Psoas muscle (tissue), 8 donors: ENCODE measurements at places on chromosomes 13 and 19. TPM values are rescaled to one million over a fixed set of nuclear protein-coding genes. Genes with fewer than 3 reads are reported as not detected.
A peak's percentile ranks its signal among the peaks of the same experiment; 100 is the strongest.

Gene PTGER1
- polyA plus RNA-seq, result 0.10 TPM

Gene DAND5
- not detected for polyA plus RNA-seq

Gene RFXAP
- polyA plus RNA-seq, result 1.7 TPM

Gene KANK3
- polyA plus RNA-seq, result 5.1 TPM

Gene ATP1A3
- polyA plus RNA-seq, result 0.17 TPM

Gene MYO1F
- polyA plus RNA-seq, result 1.0 TPM

Gene SLC10A2
- not detected for polyA plus RNA-seq

Gene SWSAP1
- 2.3 TPM for polyA plus RNA-seq

GRCh38 chr13:21736926-21737325 is 66.1 kb downstream of the FGF9 start:
- no peaks in the 10 kb centered on the region for H3K36me3 ChIP-seq
- no peak for DNase-seq
- H3K4me1 ChIP-seq, result peaks cover 4% of the 10 kb centered on the region
- H3K4me3 ChIP-seq, result no peak overlapping the region
- no peak overlapping the region for H3K27ac ChIP-seq

DNA sequence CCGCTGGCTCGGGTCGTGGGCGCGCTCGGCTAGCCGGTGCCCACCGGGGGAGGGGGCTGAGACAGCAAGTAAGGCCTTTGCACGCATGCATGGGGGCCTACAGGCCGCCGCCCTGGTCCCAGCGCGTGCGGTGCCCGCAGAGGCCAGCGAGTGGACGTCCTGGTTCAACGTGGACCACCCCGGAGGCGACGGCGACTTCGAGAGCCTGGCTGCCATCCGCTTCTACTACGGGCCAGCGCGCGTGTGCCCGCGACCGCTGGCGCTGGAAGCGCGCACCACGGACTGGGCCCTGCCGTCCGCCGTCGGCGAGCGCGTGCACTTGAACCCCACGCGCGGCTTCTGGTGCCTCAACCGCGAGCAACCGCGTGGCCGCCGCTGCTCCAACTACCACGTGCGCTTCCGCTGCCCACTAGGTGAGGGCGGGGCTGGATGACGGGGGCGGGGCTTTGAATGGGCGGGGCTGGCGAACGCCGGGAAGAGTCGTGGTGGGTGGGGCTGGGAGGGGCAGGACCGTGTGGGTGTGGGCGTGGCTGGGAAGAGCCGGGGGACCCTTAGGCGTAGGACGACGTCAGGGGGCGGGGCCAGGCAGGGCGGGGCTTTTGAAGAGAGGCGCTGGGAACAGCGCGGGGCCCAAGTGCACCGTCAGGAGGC is 2.1 kb downstream of the CILP2 start:
- peaks cover 67% of the 10 kb centered on the region for H3K27me3 ChIP-seq
- peak overlapping the region; percentile 28 for H3K4me3 ChIP-seq
- H3K4me1 ChIP-seq, result peaks cover 12% of the 10 kb centered on the region

DNA sequence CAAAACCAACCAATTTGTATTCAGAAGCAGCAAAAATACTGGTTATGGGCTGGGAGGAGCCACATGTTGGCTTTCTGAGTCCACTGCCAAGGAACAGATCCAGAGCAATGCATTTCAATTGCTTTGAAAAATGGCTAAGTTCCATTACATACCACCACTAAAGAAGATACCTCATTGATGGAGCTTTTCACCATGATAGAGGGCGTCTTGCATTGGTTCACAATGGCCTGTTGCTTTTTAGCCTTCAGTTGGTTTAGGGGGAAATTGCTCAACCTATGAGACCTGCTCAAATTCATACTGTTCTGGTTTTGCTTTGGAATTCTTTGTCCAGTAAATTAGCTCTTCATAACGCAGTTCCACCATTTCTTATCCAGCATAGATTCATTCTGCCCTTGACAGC is 21.2 kb upstream of the CPB2 start:
- no peaks in the 10 kb centered on the region for H3K27me3 ChIP-seq
- H3K4me1 ChIP-seq, result no peaks in the 10 kb centered on the region
- H3K36me3 ChIP-seq, result no peaks in the 10 kb centered on the region
- no peak for DNase-seq

DNA sequence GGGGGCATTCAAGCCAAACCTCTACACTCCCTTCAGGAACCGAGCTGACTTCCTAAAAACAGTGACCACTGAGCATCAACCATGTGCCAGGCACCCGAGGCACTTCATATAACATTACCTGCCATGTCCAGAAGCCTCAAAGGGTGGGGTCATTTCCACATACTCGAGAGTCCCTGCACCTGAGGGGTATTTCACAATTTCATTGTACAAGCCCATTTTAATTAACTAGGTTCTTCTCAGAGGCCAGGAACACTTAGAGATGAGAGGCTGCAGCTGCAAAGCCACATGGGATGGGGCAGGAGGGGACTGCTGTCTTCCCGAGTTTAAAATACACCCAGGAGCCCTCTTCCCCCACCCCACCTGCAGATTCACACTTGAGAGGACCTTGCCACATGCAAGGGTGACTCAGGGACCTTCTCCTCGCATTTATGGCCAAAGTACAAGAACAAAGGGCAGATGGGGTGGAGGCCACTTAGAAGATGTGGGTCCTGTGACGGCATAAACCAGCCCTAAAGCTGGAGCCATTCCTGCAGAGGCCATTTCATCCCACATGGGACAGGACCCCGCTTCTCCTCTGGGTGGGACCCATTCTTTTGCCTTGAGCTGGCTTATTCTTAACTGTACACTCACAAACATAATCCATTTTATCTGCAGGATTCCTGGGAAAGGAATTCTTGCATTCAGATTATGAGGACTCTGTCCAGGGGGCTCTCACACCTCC is 43.9 kb downstream of the RAB20 start:
- H3K4me3 ChIP-seq, result no peak overlapping the region
- no peaks in the 10 kb centered on the region for H3K27me3 ChIP-seq
- no peaks in the 10 kb centered on the region for H3K4me1 ChIP-seq
- DNase-seq, result no peak
- H3K36me3 ChIP-seq, result peaks cover 5% of the 10 kb centered on the region

DNA sequence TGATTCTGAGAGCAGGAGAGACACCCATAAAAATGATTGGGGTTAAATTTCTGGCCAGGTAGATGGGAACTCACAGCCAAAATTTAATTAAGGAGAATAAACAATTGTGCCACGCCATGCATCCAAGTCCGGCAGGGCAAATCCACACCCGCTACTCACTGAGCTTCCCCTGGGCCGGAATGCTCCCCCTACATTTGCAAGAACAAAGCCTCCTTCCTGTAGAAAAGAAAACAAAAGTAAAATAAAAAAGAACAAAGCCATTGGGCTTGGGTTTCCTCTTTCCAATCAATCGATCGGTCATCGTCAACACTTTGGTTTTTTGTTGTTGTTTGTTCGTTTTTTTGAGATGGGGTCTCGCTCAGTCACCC is 30.2 kb upstream of the TFDP1 start:
- no peak overlapping the region for H3K4me3 ChIP-seq
- no peak overlapping the region for H3K27ac ChIP-seq
- H3K36me3 ChIP-seq, result no peaks in the 10 kb centered on the region
- H3K27me3 ChIP-seq, result no peaks in the 10 kb centered on the region
- H3K4me1 ChIP-seq, result no peaks in the 10 kb centered on the region

DNA sequence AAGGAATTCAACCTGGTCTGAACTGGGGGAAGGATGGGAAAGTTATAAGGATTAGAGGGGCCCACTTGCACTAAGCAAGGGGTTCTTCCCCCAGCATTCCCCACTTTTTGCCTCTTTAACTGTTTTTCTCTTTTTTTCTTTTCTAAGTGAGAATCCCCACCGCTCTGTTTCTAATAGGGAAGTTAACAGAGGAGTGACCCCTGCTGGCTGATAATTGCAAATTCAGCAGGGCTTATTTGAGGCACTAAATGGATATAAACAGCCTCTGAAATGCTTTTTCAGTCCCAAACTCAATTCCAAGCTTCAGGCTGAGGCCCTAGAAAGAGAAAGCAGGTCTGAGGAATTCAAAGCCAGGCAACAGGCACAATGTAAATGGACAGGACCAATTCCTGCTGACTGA is 38.2 kb upstream of the CEACAM21 start:
- no peaks in the 10 kb centered on the region for H3K27me3 ChIP-seq
- no peak for DNase-seq
- no peaks in the 10 kb centered on the region for H3K36me3 ChIP-seq
- no peak overlapping the region for H3K4me3 ChIP-seq
- H3K27ac ChIP-seq, result no peak overlapping the region

DNA sequence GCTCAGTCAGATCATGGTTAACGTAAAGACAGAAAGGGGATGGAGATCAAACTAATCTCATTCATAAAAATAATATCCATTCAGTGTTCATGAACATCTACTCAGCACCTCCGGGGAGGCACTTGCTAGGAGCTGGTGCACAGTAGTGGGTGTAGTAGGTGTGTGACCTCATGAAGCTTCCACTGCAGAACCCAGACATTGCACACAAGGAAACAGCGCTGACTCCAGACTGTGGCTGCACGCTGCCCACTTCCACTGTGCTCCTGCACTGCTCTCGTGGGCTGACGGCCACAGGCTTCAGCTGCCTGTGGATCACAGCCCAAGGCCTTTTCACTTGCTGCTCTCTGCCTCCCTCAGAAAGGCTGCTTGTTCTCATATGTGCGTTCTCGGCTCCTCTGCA is 214.4 kb upstream of the ZNF507 start:
- no peak for DNase-seq
- H3K4me1 ChIP-seq, result no peaks in the 10 kb centered on the region
- H3K36me3 ChIP-seq, result no peaks in the 10 kb centered on the region
- no peak overlapping the region for H3K27ac ChIP-seq
- no peak overlapping the region for H3K4me3 ChIP-seq
- H3K27me3 ChIP-seq, result no peaks in the 10 kb centered on the region

GRCh38 chr19:19004144-19004543 is 29.2 kb downstream of the SUGP2 start:
- DNase-seq, result no peak
- H3K27me3 ChIP-seq, result no peaks in the 10 kb centered on the region
- peaks cover 6% of the 10 kb centered on the region for H3K4me1 ChIP-seq
- H3K4me3 ChIP-seq, result no peak overlapping the region
- peaks cover 7% of the 10 kb centered on the region for H3K36me3 ChIP-seq

- H3K4me3 ChIP-seq, result no peak overlapping the region
- no peaks in the 10 kb centered on the region for H3K36me3 ChIP-seq
- DNase-seq, result no peak
- peaks cover 5% of the 10 kb centered on the region for H3K4me1 ChIP-seq
These were observed 3.0 kb upstream of the NAA16 start for GRCh38 chr13:41307884-41308640.

- H3K4me3 ChIP-seq, result no peak overlapping the region
- H3K27ac ChIP-seq, result no peak overlapping the region
- H3K36me3 ChIP-seq, result no peaks in the 10 kb centered on the region
- no peak for DNase-seq
- no peaks in the 10 kb centered on the region for H3K27me3 ChIP-seq
These were observed 10.5 kb upstream of the ZNF112 start for GRCh38 chr19:44367024-44367423.

DNA sequence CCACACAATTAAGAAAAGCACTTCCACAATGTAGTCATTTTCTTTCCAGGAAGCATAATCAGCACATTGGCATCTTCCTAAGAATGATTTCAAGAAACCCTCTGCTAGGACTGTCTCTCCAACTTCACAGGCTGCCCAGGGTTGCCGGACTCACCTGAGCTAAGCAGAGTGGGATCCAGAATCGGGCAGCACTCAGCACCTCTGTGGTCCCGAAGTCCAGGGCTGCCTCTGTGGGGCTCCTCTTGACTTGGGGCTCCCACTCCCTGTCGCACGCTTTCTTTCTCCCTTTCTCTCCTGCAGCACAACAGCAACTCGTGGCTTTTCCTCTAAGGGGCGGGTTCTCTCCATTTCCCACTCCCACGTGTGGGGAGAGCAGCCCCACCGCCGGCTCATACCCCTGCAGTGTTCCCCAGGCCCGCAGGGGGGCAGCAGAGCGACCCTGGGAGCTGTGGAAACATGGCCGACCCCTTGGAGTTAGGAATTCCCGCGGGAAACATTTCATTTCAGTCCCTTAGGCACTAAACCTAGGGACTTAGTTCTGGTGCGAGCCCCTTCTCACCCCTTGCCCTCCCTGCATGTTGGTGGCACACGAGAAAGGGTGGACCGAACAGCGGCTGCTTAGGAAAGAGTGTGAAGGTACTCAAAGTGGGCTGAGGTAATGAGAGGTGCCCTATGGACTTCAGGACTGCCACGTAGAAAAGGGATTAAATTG is at the start of gene TMEM272:
TSS of gene TMEM272 (minus strand) at position 316 of the 712 bp plus-strand sequence. CDS start 6,647 bp downstream, outside the sequence.
- H3K4me3 ChIP-seq, result peak within 1 kb of the TSS; percentile 46
- H3K36me3 ChIP-seq, result no peaks in the 10 kb centered on the region
- H3K27me3 ChIP-seq, result no peaks in the 10 kb centered on the region
- H3K27ac ChIP-seq, result no peak within 1 kb of the TSS
- peak; percentile 40 for DNase-seq

- no peak for DNase-seq
- no peaks in the 10 kb centered on the region for H3K27me3 ChIP-seq
- no peak overlapping the region for H3K4me3 ChIP-seq
- no peaks in the 10 kb centered on the region for H3K36me3 ChIP-seq
- no peaks in the 10 kb centered on the region for H3K4me1 ChIP-seq
- H3K27ac ChIP-seq, result no peak overlapping the region
These were observed 121.8 kb downstream of the AKAP11 start for GRCh38 chr13:42393573-42394360.

GRCh38 chr13:42474954-42475353 is 99.0 kb upstream of the TNFSF11 start:
- no peaks in the 10 kb centered on the region for H3K36me3 ChIP-seq
- no peaks in the 10 kb centered on the region for H3K27me3 ChIP-seq
- H3K4me3 ChIP-seq, result no peak overlapping the region
- no peak overlapping the region for H3K27ac ChIP-seq
- no peak for DNase-seq

- no peak overlapping the region for H3K4me3 ChIP-seq
- H3K36me3 ChIP-seq, result no peaks in the 10 kb centered on the region
These were observed 65.1 kb downstream of the FLT1 start for GRCh38 chr13:28429685-28430290.

GRCh38 chr19:46715975-46716671 is 791 bp downstream of the PRKD2 start:
- no peak for DNase-seq
- H3K4me3 ChIP-seq, result peak overlapping the region; percentile 89
- peaks cover 18% of the 10 kb centered on the region for H3K4me1 ChIP-seq
- no peaks in the 10 kb centered on the region for H3K27me3 ChIP-seq
- H3K27ac ChIP-seq, result peak overlapping the region; percentile 72

DNA sequence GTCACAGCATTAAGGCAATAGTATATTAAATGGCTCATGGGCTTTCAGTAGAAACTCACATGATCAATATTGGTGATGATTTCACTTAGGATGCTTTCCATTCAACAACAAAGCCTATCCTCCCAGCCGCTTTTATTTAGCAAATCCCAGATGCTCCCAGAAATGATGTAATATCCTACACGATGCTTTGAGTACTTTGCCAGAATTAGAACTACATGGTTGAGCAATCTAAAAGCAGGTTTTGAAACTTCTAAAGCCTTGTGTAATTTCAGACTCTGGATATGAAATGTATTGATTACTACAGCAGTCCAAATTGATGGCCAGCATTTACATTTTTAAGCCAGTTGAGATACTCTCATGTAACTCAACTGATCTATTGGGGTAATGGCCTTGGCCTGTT is 13.6 kb downstream of the DLEU7 start:
- H3K4me3 ChIP-seq, result no peak overlapping the region
- H3K36me3 ChIP-seq, result no peaks in the 10 kb centered on the region
- no peak overlapping the region for H3K27ac ChIP-seq
- H3K4me1 ChIP-seq, result no peaks in the 10 kb centered on the region
- no peak for DNase-seq

- DNase-seq, result no peak
- no peaks in the 10 kb centered on the region for H3K4me1 ChIP-seq
- no peaks in the 10 kb centered on the region for H3K36me3 ChIP-seq
- H3K27me3 ChIP-seq, result no peaks in the 10 kb centered on the region
- no peak overlapping the region for H3K4me3 ChIP-seq
These were observed 7.7 kb upstream of the SLC25A15 start for GRCh38 chr13:40781717-40782116.

GRCh38 chr19:45075301-45076028 is 813 bp downstream of the ZNF296 start:
- DNase-seq, result peak; percentile 84
- no peaks in the 10 kb centered on the region for H3K27me3 ChIP-seq
- H3K4me1 ChIP-seq, result peaks cover 18% of the 10 kb centered on the region
- H3K4me3 ChIP-seq, result peak overlapping the region; percentile 67
